ENCODE measurements at places on chromosomes 5 and 9. TPM values are rescaled to one million over a fixed set of nuclear protein-coding genes. Genes with fewer than 3 reads are reported as not detected.

RAB24 gene
- total RNA-seq: 18.8 TPM

PLK2 gene
- 19.8 TPM for total RNA-seq

ZFP2 gene
- total RNA-seq: 0.78 TPM

CYSRT1 gene
- total RNA-seq: 1.6 TPM

DNA sequence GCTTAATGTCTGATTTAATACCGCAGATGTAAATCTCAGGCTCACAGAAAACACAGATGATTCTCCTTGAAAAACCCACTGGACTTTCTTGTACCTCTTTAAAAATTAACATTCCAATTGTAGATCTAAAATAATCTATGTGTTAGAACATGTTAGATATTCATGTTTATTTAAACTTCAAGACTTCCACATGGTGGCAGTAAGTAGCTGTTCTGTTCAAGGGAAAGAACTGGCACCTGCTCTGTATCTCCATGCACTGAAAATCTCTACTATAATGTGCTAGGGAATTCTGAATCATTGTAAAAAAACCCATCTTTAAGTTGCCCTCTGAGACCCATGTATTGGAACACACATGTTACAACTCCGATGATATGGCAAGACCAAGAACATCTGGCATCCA, 366.9 kb downstream of the DMRTA1 start:
- no peak for DNase-seq

DNA sequence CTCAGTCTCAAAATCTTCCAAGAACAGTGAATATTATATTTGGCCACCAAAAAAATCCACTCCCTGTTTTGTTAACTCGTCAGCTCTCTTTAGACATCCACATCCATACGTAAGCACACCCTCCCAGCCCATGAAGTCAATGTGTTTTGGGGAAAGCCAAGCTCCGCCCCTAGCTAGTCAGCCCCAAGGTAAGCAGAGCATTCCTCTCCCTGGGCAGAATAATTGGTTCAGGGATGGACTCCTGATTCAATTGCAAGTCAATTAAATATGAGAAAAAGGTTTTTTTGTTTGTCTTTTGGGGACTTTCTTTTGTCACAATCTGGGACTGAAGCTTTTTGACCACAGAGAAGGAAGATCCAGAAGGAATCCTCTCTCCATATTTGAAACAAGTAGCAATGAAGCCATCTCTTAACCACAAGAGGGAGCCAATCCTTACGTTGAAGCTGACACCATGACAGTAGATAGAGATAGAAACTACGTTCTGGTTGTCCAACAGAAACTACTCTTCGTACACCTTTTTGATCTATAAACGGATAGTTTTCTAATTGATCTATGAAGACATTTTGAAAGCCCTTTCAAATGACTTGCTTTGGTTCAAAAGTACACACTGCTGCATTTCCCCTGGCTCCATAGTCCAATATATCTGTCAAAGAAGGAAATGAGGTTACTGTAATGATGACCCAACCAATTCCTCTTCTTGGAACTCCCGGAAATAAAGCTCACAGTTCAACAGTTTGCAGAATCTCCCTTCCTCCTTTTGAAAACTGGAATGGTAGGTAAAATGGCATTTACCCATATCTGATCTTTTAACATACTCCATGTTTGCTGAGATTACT, 166.4 kb downstream of the TLE1 start:
- DNase-seq: no peak

DNA sequence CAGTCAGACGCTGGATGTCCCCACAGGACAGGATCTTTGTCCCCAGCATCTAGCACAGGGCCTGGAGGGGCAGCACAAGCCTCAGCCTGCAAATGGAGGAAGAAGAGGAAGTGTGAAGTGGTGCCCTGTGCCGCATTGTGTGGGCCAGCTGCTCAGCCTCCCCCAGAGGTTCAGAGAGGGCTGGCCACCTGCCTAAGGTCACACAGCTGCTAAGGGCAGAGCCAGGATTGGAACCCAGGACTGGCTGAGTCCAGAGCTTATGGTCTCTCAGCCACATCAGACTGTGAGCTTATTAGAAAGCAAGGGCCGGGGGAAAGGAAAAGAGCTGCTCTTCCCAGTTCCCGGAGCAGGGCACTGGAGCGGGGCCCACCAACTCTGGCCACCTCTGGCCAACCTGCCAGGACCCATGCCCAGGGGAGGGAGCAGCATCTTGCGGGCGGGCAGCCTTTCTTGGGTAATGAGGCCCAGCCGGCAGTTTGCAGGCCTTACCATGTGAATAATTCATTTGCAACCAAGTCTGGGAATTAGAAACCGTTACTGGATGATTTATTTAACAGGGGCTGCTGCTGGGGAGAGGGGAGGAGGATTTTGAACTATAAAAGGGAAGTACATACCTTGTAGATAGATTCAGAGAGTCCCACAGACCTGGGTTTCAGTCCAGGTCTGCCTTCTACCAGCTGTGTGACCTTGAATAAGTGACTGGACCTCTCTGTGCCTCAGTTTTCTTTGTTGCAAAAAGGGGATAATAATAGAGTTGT, 11.6 kb upstream of the CRB2 start:
- DNase-seq: no peak

DNA sequence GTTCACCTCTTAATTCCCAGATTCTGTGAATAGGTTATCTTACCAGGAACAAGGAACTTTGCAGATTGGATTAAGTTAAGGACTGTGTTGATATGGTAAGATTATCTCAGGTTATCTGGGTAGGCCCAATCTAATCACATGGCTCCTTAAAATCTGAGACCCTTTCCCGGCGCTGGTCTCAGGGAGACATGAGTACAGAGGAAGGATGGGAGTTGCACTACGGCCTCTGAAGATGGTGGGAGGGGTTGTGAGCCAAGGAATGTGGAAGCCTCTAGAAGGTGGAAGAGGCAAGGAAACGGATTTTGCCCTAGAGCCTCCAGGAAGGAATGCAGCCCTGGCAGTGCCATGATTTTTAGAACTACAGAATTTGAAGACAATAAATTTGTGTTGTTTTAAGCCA, 95.1 kb downstream of the AK8 start:
- DNase-seq: no peak

- no peak for DNase-seq
Observed at GRCh38 chr9:130372057-130372456, 72.7 kb upstream of the ASS1 start.

DNA sequence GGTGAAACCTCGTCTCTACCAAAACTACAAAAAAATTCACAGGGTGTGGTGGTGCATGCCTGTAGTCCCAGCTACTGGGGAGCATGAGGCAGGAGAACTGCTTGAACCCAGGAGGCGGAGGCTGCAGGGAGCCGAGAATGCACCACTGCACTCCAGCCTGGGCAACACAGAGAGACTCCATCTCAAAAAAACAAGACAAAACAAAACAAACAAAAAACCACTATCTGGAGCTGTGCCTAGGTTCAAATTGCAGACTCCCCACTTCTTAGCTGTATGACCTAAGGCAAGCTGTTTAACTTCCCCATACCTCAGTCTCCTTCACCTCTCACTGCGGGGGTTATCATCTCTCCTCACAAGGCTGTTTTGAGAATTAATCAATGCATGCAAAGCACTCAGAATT, 68.0 kb downstream of the MAPKAP1 start:
- DNase-seq: no peak

DNA sequence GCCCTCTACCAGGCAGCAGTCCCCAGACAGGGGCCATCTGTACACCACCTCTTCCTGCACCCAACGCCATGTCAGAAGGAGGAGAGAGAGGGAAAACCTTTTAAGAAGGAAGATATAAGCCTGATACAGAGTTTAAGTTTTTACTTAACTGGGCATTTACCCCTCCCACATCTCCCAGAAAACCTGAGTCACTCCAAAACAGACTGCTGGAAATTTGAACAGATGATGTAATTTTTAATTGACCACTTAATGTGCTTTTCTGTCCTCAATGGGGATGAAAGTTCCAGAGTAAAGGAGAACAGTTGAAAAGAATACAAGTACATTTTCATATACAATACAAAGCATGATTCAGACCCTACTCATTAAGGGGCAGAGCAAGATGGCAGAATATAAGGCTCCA, 63.9 kb downstream of the TTC39B start:
- no peak for DNase-seq

- no peak for DNase-seq
Observed at GRCh38 chr5:149323210-149323609, 22.1 kb upstream of the GRPEL2 start.

DNA sequence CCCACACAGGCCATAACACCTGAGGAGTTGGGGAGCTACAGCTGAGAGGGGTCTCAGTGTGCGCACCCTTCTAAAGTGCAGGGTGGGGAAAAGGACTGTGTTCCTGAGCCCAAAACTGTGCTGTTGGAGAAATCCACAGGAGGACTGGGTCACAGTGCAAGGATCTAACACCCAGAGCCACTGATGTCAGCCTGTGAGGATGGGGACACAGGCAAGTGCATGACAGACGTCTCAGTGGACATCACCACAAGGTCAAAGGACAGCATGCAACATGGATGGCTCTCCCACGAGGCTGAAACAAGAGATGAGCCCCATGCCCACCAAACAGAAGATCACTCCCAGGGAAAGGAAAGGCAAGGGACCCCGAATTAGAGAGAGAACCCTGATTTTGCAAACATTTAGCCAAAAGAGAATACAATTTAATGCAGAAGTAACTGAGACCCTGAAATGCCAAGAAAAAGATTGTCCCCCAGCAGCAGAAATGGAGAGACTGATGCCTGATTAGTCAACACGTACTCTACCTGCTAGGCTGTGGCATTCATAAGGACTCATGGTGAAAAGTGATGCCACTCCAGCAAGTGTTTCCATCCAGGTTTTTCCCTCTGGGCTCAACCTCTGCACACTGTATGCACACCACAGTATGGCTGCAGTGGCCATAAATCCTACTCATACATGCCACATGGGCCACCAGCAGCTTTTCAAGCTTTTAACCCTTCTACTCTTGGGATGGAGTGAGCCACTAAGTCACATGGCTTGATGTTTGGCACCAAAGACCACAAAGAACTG, 14.2 kb downstream of the KLF9 start:
- no peak for DNase-seq

GRCh38 chr9:69255591-69255990, 69.4 kb upstream of the ENTREP1 start:
- no peak for DNase-seq

- no peak for DNase-seq
Observed at GRCh38 chr5:178119915-178120606, 6.7 kb downstream of the N4BP3 start.

Data from H1 (cell line).